Mesendoderm (in vitro differentiated cells): ENCODE measurements at places on chromosomes 11 and 22.

DNA sequence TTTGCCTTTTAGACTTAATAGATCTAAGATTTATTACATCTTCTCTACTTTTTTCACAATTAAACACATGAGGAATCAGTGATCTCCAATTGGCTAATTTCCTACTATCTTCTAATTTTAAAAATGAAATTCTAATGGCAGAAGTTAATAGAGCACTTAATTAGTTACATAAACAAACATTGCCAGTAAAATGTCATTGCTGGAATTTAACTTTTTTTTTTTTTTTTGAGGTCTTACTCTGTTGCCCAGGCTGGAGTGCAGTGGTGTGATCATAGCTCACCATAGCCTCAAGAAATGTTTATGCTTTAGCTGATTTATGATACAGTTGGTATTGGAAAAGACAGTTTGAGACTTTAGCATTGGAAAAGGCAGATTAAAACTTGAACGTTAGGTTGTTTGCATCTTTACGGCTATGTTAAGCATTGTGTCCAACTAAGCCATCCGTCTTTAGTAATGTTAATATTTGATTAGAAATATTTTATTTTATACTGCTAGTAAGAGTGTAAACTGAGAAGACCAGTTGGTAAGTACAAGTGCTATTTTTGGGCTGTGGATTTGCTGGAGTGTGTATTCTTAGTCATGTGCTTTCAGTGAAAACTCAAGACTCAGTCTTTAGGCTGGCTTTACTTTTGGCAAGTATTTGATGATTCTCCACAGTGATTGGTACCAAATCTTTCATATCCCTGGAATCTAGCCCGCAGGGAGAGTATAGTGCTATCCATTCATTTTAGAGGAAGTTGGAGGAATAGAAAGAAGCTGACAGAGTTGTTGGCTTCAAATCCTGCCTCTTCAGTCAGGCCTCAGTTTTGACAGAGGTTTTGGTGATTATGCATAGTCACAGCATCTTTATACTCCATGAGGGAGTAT is 4.5 kb downstream of the ANO5 start:
- no peak for DNase-seq

DNA sequence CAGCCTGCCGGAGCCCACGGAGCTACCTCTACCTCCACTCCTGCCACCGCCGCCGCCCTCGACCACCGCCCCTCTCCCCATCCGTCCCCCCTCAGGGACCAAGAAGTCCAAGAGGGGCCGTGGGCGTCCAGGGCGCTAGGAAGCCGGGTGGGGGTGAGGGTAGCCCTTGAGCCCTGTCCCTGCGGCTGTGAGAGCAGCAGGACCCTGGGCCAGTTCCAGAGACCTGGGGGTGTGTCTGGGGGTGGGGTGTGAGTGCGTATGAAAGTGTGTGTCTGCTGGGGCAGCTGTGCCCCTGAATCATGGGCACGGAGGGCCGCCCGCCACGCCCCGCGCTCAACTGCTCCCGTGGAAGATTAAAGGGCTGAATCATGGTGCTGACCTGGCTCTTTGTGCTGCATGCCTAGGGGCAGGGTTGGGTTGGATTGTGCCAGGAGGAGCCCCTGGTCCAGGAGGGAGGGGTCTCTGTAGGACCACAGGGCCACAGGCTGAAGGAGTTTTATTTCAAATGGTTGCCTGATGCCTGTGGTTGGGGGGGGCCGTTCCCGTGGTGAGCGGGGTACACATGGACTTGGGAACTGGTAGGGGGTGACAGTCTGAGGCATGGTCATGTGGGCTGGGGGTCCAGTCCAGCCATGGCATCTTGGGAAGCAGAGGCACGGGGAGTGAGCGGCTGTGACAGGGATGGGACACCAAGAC is 2.3 kb downstream of the PTPRCAP start:
- no peak for DNase-seq

DNA sequence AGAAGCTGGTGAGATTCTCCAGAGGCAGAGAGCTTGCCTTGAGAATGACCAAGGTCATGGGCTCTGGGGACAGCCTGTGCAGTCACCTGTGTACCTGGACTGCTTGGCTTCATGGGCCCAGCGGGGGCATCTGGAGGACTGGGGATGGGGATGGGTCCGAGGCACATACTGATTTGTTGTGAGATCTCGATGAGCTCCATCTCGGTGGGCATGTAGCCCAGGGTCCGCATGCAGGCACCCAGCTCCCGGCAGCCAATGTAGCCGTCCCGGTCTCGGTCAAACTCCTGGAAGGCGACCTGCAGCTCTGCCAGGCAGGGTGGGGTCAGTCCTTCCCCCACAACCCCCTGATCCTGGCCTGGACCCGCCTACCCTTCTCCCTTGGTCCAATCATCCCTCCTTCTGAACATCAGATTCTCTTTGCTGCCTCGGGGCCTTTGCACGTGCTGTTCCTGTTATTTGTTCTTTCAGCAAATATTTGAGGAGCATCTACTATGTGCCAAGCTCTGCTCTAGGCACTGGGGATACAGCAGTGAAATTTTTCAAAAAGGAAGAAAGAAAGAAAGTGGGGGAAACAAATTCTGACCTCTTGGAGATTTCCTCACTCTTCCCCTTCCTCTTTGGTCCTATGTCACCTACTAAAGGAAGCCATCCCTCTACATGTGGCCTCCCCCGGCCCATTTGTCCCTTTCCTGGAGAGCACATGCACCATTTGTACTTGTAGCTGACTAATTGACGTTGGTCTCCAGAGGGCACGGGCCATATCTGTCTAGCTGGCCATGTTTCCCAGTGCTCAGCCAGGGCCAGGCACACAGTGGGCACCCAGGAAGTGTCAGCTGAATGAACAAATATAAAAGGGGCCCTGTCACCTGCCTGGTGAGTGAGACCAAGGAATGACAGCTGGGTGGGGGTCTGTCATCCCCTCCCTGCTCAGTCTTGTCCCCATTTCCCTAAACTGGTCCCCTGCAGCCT is 2.1 kb downstream of the CABP2 start:
- no peak for DNase-seq

DNA sequence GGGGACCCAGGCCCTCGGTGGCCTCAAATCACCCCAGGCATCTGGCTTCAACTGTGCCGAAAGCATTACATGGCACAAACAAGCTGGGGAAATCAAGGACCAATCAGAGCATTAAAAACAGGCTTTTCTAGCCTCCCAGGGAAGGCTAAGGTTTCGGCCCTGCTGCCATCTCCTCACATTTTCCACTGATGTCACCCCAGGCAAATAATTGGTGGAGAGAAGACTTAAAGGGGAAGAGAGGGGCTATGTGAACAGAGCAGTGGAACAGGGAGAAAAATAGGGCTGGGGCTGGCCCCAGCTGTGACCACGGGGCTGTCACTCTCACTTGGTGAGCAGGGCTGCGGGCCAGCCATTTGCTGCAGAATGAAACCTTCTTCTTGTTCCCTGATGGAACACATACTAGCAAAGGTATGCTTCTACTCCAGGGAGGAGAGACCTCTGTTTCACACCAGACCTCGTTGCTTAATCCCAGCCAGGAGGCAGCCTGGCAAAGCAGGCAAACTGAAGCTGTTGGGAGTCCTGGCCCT is 581.3 kb downstream of the SOX6 start:
- DNase-seq: peak; percentile 41
